ENCODE measurements at places on chromosomes 11 and 22.

GRCh38 chr22:22929381-22930221 is 42.0 kb downstream of the IGLL5 start:
- DNase-seq: no peak

DNA sequence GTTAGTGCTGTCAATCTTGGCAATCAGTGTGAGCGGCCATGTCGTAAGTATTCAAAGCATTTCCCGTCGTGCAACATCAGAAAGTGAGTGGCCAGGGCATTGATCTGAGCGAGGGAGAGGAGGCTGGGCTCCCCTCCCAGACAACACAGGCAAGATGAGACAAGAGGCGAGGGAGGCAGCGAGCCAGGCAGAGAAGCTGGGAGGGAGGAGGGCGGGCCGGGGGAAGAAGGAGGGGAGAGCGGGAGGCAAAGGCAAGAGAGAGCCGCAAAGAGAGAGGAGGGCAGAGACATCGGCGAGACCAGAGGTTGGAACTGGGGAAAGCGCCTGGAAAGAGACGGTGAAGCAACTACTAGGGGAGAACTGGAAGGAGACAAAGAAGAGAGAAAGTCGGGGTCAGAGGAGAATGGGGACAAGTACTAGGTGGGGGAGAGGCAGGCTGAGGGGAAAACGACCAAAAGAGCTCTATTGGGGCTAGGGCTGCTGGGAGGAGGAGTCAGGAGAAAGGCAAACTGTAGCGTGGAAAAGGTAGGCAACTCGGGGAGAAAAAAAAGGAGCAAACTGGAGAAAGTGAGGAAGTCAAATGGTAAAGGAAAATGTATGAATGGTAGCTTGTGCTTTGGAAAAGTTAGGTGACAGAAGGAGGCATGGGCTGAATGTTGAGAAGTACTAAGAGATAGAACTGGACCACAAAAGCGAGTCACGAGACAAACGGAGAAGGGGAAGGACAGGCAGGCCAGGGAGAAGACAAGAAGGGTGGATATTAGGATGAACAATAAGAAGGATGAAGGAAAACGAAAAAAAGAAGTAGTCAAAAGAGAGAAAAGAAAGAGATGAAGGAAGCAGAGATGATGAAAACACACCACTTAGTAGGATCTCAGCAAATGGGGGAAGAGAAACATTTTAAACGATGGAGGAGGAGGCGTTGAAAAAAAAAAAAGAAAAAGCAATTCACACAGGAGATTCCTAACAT is 130.5 kb upstream of the C11orf58 start:
- DNase-seq: no peak

- no peak for DNase-seq
Observed at GRCh38 chr11:26950260-26950719, 43.6 kb upstream of the FIBIN start.

GRCh38 chr11:44611088-44611487 is 45.6 kb downstream of the CD82 start:
- DNase-seq: no peak

DNA sequence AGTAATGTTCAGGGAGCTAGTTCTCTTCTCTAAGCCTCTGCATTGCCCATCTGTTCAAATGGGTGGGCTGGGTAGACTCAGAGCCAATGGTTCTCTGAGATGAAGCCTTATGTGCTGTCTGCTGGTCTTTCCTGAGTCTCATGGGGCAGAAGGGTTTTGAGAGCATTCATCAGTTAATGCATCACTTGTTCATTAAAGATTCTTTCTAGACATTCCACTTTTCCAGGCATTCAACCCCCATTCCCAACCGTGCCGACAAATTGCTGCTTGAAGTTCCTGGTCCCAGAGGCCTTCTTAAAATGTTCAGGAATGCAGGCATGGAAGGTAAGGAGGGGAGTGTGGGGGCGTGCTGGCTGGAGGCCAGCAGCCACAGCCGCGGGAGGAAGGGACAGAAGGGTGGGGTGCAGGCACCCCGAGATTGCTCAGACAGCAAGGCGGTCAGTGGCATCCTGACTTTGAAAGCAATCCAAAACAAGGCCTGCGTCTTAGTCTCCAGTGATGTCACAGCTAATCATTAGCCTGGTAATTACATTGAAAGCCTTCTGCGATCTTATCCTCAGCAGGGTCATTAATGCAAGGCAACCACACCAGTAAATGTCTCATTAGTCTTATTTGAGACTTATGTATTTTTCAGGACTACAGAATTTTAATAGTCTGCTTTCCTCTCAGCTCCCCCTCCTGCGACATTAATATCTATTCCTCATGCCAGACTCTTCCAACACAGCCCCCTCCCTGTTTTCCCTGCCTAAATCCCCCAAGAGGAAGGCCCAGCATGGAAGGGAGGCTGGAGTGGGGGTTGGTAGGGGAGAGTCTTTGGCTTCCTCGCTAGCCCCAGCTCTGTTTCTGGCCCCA is 328.8 kb downstream of the MIAT start:
- no peak for DNase-seq

DNA sequence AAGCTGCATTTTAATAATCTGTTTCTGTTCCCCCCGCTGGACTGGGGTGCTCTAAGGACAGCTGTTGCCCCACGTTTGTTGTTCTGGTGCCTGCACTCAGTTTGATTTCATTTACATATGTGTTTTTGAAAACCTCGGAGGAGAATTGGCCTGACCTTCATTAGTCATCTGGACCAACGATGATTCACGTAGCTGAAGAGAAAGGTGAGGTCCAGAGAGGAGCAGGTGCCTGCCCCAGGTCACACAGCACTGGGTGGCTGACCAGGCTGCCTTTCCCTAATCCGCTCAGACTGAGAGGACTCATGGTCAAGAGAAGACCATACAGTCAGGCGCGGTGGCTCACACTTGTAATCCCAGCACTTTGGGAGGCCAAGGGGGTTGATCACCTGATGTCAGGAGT is 3.8 kb downstream of the CSDC2 start:
- no peak for DNase-seq

DNA sequence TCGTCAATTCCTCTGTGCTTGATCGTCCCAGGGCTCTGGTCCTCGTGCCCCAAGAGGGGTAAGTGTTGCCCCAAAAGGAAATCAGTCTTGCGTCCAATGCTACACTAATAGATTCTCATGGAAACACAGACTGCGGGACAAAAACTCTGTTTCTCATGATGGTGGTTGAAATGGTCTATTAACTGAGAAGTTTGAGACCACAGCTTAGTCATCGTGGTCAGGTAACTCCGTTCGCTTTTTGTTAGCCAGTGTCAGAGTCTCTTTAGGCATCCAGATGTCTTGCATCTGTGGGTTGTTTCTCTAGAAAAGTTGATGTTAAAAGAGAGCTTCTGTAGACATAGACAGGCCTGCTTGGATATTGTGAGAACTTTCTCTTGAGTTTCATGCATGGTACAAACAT is 104.6 kb upstream of the SORL1-AS1 start:
- DNase-seq: no peak

DNA sequence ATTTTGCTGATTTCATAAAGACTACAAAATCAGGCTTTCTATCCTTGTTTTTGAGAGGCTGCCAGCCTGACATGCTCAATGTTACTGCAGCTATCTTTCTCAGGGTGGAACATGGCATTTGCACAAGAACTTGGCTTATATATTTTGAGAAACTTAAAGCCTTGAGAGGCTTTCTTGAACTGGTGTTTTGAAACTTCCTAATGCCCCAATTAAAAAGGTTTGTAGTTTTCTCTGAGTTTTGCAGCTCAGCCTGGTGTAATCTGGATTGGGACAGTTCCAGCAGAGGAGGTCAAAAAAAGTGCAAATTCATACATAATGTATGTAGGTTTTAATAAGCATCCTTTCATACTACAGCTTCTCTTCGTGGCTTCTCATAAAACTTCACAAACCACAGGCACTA is 223.4 kb downstream of the FAM76B start:
- DNase-seq: no peak

DNA sequence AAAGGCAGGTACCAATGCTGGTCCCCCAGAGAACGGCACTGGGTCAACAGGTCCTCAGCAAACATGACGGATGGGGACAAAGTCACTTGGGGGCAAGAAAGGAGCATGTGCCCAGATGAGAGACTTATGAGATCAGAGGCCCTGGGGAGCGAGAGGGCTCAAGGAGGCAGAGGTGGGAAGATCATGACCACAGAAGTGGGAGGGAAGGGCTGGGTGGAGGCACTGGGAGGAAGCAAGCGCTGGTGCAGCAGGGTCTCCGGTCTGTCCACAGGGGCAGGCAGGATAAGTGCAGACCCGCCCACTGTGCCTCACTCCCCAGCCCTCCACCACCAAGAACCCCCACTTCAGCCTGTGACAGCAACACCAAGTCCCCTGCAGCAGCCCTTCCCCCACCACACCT is 10.9 kb downstream of the ELFN2 start:
- no peak for DNase-seq

GRCh38 chr11:94658386-94658785 is 91.2 kb downstream of the PIWIL4 start:
- no peak for DNase-seq
